Epithelial cell of proximal tubule (primary cell): ENCODE measurements at places on chromosomes 13 and 19.

DNA sequence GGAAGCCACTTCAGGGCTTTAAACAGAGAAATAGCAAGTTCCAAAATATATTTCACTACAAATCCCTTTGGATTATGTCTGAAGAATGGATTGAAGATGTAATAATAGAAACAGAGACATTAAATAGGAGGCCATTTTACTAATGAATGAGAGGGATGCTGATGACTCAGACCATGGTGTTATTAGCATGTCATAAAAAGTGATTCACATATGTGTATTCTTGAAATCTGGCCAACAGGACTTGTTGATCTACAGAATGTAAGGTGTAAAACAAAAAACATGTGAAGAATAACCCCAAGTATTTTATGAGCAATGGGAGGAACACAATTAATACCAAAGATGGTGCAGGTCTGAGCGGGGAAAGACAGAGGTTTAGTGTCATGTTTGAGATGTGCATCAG lies 873.7 kb downstream of the SLITRK5 start:
- DNase-seq: no peak

DNA sequence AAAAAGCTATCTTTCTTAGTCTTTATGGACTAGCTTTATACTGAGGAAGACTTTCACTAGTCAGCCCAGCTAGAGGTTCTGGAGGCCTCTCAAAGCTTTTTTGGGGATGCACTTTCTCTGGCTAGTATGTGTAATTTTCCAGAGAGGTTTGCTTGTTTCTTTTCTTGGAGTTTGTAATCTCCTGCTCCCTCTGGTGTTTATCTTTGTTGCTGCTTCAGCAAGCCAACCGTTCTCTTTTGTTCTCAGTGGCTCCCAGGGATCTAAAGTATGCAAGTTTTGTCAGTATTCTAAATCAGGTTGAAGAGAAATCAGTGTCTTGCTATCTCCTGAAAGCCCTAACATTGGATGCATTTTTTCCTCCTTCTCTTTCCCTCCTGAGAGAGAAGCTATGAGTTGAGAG lies 121.1 kb upstream of the MYO16 start:
- DNase-seq: no peak

DNA sequence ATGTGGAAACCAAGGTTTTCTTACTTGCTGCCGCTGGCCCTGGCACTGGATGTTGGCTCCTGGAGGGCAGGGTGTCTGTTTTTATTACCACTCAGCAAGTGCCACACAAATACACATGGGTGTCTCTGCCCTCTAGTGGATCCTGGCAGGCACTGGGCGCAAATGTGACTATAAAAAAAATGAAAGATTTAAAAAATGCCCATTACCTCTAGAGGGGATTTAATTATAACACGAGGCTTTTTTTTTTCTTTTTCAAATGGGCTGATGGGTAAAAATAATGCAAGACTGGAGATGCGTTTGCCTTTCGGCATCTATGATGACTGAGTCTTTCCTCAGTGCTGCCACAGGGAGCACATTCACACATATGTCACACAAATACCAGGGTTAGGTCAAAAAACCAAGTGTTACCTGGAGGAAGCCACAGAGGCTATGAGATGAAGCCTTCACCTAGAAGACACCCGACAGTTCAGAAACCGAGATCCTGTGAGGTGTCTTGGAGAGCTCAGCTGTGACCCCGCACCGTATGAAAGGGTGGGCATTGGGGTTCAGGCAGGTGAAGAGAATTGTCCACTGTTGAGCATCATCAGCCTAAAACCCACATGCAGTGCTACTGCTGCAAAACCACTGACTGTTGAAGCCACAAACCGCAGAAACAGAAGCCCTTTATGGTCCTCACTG lies 25.7 kb downstream of the CHAMP1 start:
- no peak for DNase-seq

DNA sequence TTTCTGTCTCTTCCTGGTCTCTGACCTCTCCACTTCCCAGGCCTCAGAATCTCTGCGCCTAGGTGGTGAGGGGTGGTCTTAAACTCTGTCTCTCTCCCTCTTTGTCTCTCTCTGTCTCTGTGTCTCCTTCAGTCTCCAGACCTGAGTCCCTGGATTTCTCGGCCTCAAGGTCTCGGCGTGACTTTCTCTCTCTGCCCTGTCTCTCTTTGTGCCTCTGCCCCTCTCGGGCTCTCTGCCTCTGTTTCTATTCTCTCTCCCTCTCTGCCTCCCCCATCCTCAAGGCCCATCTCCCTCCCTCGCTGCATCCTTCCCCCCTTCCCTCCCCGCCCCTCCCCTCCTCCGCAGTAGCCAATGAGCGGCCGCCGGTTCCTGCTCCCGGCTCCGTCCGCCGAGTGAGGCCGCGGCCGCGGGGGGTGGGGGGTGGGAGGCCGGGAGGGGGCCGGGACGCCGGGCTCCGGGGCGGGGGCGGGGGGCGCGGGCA lies at the start of gene CACNG7:
Gene CACNG7, plus strand, starts transcription at position 344 of the 481 bp plus-strand sequence. CDS start 3,554 bp downstream, outside the sequence.
- DNase-seq: no peak

GRCh38 chr13:48297131-48297786 lies 6.3 kb upstream of the RB1 start:
- DNase-seq: no peak

DNA sequence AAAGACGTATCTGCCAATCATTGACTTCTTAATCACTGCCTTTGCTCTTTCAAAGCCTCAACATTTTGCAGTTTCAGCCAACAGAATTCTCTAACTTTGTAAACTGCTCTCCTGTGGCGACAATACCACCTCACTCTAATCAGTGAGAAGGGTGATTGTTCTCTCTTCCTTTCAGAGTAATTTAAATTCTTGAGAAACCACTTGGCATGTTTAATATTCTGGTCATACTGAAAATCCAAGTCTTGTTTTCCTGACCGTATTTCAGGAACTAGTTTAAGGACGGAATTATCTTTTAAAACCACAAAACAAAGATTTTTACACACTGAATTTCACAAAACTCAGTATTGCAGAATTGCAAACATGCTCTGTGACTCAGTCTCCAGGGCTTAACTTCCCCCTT lies 5.2 kb upstream of the CDC16 start:
- no peak for DNase-seq

DNA sequence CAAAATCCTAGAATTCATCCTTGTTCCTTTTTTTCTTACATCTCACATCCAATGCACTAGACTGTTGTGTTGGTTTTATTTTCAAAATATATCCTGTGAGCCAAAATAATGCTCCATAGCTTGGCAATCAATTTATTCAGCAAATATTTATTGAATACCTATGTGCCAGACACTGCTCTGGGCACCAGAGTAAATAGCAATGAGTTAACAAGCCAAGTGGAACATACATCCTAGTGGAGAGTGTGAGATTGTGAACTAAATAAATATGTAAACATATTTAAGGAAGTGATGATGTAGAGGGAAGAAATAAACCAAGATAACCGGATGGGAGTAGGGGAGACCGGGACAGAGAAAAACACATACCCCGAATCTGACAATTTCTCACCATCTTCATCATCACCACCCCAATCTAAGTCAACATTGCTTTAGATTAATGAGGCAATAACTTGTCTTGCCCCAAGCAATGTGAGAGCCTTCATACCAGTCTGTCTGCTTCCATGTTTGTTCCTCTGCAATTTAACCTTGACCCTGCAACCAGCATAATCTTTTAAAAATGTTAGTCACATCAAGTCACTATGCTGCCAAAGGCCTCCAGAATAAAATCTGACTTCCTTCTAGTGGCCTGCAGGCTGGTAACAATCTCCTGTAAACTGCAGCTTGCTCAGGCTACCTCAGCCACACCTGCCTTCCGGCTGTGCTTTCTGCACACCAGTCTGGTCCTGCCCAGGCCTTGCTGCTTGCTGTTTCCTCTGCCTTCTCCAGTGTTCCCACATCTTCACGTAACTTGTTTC lies 199.2 kb downstream of the DLEU7 start:
- no peak for DNase-seq

DNA sequence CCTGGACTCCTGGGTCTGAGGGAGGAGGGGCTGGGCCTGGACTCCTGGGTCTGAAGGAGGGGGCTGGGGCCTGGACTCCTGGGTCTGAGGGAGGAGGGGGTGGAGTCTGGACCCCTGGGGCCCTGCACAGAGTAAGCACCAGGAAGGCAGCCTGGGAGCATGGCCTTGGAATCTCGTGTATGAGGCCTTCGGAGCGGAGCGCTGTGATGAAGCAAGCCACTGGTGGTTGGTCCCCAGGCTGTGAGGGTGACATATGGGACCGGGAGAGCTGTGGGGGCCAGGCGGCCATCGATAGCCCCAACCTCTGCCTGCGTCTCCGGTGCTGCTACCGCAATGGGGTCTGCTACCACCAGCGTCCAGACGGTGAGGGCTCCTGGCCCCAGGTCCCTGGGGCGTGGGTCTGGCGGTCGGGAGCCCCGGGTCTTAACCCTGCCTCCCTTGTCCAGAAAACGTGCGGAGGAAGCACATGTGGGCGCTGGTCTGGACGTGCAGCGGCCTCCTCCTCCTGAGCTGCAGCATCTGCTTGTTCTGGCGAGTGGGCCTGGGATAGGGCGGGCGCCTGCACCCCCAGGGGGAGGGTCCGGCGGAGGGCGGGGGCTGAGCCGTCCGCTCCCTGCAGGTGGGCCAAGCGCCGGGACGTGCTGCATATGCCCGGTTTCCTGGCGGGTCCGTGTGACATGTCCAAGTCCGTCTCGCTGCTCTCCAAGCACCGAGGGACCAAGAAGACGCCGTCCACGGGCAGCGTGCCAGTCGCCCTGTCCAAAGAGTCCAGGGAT lies 918 bp downstream of the TMEM190 start:
- DNase-seq: no peak
